ENCODE measurements at places on chromosomes 6 and 20.

- no peak for DNase-seq
These were observed 17.1 kb downstream of the FOXF2 start for GRCh38 chr6:1406306-1407072.

DNA sequence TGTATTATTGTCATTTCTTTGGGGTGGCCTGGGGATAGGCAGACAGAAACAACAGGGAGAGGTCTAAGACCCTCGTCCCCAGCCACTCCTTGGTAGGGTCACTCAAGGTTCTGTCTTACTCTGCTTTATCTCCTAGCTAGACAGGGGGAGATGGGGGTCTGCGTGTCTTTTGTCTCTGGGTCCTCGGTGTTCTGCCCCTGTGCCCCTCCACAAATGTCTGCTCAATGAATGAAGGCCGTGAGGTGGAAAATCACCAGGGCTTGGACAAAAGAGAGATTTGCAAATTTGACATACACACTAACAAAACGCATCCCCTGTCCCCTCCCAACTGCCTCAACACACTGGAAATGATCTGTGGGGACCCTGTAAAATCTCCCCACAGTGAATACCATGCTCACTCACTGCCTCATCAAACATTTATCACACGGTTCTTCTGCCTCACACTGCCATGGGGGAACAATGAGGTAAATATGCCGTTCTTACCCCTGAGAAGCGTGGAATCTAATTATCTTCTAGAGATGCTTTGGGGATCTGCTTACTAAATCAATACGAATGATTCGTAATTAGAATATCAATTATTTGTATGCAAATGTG lies 13.2 kb upstream of the VAPB start:
- DNase-seq: no peak

- no peak for DNase-seq
These were observed 19.5 kb downstream of the LYRM4 start for GRCh38 chr6:5241252-5241651.

GRCh38 chr6:113596387-113597230 lies 260.5 kb upstream of the MARCKS start:
- DNase-seq: no peak

DNA sequence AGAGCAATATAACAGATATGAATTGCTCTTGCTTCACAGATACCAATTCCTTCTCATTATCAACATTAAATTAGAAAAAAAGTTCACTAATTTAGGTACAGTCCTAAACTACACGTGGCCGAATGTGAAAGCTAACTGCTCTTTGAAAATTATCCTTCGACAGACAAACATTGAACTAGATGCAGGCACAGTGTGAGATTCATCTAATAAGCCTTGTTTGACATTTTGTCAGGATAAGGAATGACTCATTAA lies 1.1 kb downstream of the FAM184A start:
- DNase-seq: no peak

- DNase-seq: no peak
These were observed 410.5 kb upstream of the MAN1A1 start for GRCh38 chr6:119760046-119760445.

DNA sequence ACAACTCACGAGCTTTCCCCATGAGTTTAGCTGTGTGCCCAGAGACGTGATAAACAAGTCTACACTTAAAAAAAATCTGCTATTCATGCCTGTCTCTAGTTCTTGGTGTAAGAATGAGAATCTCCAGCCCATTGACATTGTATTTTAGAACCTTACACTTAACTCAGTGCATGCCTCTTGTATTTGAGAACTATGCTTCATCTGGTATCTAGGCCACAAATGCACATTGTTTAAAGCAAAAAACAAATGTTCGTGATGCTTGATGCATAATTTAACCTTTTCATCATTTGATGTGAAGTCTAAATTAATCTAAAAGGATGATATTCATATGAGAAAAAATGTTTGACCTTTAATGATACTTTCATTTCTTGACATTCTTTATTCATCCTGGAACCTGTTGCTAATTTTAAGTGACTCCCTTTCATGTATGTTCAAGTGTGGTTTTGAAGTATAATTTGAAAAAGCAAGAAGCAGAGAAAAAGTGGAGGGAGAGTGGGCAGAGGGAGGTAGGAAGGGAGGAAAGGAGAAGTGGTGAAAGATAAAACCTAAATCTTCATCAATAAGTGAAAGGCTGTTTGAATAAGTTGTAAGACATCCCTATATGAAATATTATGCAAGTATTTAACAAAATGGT lies 116.9 kb downstream of the PFDN4 start:
- no peak for DNase-seq

DNA sequence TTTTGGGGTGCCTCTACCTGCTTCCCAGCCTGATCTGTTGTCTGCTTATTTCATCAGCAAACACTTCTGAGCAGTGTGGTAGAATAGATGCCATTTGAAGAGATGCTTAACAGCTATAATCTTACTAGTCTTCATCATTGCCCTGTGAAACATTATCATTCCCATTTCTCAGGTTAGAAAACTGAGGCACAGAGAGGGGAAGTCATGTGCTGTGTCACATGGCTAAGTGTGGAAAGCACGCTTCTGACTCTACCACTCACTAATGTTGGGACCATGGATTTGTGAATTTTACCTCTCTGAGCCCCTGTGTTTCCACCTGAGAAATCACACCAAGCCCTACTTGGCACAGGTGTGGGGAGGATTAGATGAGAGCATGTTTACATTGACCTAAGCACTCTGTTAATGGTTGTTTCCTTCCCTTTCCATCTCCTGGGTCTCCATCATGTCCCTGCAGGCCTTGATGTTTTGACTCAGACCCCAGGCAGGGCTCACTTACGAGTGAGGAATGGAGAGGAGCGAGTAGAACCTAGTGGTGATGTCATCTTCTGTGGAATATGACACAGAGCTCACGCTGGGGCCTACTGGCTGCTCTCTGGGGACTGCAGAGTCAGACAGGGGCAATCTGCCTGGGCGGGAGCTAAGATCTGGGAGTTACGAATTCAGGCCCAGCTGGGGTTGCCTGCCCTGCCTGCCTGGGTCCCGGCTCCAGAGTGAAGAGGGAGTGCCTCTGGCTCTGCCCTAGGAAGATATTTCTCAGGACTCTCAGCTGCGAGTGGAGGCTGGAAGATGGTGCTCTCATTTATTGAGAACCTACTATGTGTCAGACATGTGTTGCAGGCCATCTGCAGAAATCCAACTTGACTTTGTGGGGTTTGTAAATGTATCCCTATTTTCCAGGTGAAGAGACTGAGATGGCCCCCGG lies 64.3 kb downstream of the CDH22 start:
- no peak for DNase-seq

- DNase-seq: no peak
These were observed 361.1 kb upstream of the AGPAT4 start for GRCh38 chr6:161634916-161635315.

DNA sequence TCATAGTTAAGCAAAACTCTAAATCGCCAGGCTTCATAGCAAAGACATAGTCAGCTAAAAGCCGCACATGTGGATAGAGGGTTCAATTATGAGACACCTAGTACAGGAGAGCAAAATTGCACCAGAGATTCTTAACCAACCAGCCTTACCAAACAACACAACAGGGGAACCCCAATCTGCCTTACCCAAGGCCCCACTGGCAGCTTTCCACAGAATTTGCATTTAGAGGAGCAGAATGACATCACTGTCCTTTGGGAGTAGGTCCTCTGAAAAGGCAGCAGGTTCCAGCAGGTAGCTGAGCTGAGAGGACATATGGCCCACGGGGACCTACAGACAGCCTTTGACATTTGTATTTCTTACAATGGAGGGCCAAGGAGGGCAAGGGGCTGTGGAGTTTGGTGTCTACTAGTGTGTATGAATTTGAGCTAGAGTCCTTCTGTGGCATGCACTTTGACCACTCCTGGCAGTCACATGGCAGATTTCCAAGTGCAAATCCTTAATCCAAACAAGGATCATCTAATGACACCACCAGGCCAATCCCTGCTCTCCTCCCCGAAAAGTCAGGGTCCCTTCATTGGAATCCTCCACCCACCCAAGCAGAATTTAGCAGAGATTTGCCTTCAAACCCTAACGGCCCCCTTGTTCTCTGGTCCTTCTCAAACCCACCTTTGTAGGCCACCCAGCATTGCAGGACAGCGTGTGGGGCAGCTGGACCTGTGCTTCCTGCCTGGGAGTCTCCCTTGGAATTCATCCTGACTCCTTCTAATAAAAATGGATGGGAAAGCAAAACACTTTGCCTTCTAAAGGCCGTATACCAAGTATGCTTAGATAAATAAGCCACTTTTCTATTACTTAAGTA lies 171.2 kb upstream of the SUPT3H start:
- no peak for DNase-seq

DNA sequence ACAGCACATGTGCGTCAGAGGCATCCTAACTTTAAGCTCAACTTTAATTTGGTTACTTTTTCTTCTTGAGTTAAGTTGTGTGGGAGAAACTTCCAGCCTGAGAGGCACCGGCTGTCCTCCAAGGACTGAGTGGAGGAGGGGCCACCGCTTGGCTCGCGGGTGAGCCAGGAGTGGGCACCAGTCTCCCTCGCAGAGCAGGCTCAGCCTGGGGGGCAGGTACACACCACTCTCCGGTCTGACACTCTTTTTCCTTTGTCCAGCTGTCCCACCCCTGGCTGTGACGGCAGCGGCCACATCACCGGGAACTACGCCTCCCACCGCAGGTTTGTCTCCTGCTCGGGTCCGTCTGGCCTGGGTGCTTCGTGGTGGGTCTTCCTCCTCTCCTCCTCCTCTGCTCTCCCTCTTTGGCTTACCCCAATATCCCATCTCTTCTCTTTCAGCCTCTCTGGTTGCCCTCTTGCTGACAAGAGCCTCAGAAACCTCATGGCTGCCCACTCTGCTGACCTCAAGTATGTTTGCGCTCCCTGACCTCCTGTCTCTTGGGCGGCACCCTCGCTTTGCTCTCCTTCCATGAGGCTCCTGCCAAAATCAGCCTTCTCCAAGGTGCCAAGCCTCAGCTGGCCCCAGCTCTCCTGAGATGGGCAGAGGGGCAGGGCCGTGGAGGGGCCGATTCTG lies 32.6 kb upstream of the PCMTD2 start:
- DNase-seq: no peak

GRCh38 chr20:57188576-57189079 lies 77.8 kb downstream of the BMP7 start:
- DNase-seq: no peak

DNA sequence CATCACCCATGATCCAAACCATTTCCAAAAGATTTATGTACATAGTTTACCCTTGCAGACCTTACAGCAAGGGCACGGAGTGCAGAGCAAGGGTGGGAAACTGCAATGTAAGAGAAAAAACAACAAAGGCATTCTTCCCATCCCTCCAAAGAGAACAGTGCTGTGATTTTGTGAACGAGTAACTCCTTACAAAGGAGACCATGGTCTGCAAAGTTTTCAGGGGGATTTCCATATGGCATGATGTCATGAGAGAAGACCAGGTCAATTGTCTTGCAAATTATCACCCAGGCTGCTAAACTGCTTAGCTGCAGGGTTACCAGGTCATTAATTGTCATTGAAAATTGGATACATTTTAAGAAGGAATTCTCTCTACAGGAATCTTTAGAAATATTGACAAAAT lies 58.3 kb downstream of the LAMP5 start:
- DNase-seq: no peak

- DNase-seq: no peak
These were observed 11.8 kb upstream of the SPAG4 start for GRCh38 chr20:35603695-35604448.

DNA sequence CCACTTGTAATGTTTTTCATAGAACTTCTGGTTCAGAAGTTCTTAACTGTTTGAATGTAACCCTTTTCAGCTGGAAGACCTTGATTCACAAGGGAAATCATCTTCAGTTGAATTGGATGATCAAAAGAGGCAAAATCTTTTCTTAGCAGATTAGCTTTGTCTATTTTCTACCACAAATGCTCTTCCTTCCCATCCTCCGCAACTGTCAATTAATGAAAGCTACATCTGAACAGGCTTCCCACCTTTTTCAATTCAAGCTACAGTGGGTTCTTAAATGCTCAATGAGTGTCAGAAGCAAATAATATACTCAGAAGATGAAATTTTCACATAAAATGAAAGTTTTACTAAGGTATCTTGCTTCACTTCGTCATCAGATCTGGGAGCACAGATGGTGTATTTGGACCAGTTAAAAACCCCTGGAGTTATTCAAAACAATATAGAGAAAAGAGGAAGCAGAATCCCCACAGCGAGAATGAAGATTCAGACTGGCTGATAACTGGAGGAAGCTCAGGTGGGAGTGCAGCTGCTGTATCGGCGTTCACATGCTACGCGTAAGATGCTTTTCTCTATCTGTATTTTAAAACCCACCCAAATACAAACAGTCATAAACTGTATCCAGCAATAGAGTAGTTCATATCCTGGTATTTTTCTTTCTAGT lies 19.4 kb downstream of the QRSL1 start:
- DNase-seq: no peak

DNA sequence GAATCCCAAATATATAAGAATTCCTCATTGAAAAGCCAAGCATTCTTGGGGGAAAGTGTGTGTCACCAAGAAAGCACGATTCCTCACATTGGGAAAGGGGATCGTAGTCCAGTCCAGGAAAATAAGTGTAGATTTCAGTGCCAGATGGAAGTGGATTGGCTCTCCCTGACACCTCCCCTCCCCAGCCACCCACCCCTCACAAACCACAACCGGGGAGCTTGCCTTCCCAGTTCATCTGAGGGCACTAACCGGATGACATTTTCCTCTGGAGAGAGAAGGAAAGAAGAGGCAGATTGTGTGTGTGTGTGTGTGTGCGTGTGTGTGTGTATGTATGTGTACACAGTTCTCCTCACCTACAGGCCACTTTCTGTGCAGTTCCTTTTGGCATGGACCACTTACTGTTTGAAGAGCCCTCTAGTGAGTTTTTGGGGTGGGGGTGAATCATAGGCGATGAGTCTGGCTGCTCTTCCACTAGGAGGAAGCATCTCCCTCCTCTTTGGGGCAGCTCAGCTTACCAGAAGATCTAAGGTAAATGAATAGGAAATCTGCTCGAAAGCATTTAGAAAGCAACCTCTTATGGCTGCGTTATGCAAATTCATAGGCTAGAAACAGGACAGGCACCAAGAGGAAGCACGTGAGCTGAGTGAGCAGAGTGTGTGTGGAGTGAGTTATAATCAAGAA lies 20.8 kb downstream of the DAAM2 start:
- no peak for DNase-seq

- DNase-seq: no peak
These were observed 87.4 kb downstream of the ARID1B start for GRCh38 chr6:156864557-156864956.

GRCh38 chr6:3579652-3580175 lies 122.9 kb upstream of the SLC22A23 start:
- DNase-seq: no peak

DNA sequence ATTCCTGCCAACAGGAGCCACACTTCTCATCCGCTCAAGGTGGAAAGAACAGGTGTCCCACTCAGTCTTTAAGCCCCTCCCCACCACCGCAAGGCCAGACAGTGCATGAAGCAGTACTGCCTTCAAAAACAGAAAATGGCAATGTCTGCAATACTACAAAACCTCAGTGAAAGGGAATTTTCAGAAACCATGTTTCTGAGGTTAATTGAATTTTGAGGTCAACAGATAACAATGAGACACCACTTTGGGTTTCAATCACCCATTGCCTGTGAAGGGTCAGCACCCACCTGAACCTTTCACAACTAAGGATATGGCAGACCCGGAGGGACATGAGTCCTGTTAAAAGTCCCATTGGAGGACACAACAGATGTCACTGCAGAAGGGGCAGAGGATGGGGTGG lies 13.0 kb downstream of the ZC3H12D start:
- DNase-seq: no peak

GRCh38 chr6:121042766-121043165 lies 291.5 kb downstream of the TBC1D32 start:
- DNase-seq: no peak

All from cortex of kidney (tissue), 1 donor.